ENCODE measurements at places on chromosomes 2 and 18.

DNA sequence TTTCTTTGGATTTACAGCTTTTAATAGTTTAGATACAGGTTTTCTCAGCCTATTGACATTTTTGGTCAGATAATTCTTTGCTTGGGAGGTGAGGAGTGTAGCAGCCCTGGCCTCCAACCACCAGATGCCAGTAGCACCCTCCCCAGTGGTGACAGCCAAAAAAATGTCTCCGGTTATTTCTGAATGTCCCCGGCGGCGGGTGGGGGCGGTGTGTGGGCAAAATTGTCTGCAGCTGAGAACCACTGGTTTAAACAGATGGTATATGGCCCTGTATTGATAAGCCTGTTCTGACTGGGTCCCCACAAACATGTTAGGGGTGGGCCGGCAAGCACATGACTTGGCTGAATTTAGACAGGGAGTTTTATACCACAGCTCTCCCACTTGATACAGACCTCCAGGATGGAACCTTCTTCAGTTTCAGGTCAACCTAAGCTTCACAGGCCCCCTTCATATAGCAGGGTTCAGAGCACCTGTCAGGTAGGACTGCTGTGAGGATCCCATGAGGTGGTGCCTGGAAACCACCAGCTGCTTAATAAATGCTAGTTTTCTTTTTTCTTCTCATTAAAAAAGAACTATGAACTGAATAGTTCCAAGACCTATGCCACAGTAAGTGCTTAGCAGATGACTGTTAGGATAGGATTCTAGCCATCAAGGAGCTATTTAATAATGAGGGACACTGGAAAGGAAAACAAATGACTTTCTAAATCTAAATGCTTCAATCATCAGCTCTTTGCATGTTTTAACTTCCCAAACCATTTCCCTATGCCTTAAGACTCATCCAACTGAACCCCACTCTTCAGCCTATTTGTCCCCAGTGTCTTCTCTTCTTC, 18.1 kb downstream of the LPIN2 start:
- DNase-seq = peak; percentile 47

DNA sequence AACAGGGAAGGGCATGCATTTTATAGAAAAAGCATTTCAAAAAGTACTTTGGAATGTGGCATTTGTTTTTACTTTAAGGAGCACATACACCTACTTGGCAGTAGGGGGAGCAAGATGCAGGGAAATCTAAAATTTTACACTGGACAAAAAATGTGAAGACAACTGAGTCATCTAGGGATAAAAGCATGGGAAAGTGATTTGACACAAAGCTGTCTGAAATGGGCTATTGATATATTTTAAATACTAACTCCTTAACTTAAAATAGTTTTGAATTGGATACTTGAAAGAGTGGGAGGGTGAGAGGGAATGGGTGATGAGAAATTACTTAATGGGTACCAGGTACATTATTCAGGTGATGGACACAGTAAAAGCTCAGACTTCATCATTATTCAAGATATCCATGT, 15.8 kb downstream of the TMEM200C start:
- DNase-seq = no peak

- no peak for DNase-seq
Observed at GRCh38 chr18:9177031-9177430, 40.5 kb downstream of the ANKRD12 start.

- DNase-seq = no peak
Observed at GRCh38 chr2:15870565-15870964, 69.8 kb upstream of the MYCN start.

DNA sequence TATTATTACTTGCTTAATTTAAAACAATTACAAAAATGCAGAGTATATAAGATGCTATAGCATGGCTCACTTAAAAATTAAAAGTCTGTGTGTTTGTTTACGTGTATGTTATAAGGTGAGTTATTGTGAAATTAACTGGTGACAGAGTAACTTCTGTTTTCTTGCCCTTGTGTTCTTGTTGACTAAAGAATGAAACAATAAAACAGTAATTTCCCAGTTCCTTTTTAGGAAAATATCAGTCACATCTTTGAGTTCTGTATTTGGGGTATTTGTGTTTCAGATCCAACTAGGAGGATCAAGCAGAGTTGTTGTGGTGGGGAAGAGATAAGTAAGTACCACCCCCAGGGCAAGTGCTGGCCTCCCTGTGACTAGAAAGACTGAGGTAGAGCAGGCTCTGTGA, 143.6 kb downstream of the CCDC148 start:
- no peak for DNase-seq
